ENCODE measurements at places on chromosomes 3 and 15. TPM values are rescaled to one million over a fixed set of nuclear protein-coding genes. Genes with fewer than 3 reads are reported as not detected.

Gene ARGFX
- not detected for total RNA-seq

Gene HTR3E
- not detected for total RNA-seq

Gene COL8A1
- not detected for total RNA-seq

Gene UROC1
- total RNA-seq: not detected

Gene FBXO40
- total RNA-seq: not detected

Gene TMEM158
- total RNA-seq: not detected

Gene FETUB
- not detected for total RNA-seq

Gene CPNE9
- total RNA-seq: 0.14 TPM

Gene TAGLN3
- 3.2 TPM for total RNA-seq

DNA sequence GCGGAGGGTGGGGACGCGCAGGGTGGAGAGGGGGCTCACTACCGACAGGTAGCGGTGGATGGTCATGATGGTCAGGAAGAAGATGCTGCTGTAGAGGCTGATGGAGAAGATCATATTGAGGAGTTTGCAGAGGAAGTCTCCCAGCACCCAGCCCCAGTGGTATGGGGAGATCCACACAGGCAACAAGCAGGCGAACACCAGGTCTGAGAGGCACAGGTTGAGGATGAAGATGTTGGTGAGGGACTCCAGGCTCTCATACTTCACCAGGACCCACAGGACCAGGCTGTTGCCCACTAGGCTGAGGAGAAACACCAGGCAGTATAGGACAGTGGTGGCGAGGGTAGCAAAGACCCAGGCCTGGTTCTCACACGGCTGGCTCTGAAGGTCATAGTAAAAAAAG is 5.8 kb downstream of the XCR1 start:
- H3K27me3 ChIP-seq: peaks cover 12% of the 10 kb centered on the region
- peaks cover 14% of the 10 kb centered on the region for H3K4me1 ChIP-seq
- no peaks in the 10 kb centered on the region for H3K36me3 ChIP-seq
- no peak for DNase-seq

GRCh38 chr3:113153499-113154107 is 57.8 kb upstream of the BOC start:
- H3K27ac ChIP-seq: no peak overlapping the region
- H3K4me1 ChIP-seq: no peaks in the 10 kb centered on the region
- no peaks in the 10 kb centered on the region for H3K27me3 ChIP-seq
- H3K36me3 ChIP-seq: no peaks in the 10 kb centered on the region
- H3K4me3 ChIP-seq: no peak overlapping the region

GRCh38 chr3:176939022-176939817 is 258.1 kb downstream of the TBL1XR1 start:
- peak; percentile 54 for DNase-seq
- H3K4me1 ChIP-seq: no peaks in the 10 kb centered on the region
- H3K4me3 ChIP-seq: no peak overlapping the region
- peaks cover 10% of the 10 kb centered on the region for H3K27me3 ChIP-seq

DNA sequence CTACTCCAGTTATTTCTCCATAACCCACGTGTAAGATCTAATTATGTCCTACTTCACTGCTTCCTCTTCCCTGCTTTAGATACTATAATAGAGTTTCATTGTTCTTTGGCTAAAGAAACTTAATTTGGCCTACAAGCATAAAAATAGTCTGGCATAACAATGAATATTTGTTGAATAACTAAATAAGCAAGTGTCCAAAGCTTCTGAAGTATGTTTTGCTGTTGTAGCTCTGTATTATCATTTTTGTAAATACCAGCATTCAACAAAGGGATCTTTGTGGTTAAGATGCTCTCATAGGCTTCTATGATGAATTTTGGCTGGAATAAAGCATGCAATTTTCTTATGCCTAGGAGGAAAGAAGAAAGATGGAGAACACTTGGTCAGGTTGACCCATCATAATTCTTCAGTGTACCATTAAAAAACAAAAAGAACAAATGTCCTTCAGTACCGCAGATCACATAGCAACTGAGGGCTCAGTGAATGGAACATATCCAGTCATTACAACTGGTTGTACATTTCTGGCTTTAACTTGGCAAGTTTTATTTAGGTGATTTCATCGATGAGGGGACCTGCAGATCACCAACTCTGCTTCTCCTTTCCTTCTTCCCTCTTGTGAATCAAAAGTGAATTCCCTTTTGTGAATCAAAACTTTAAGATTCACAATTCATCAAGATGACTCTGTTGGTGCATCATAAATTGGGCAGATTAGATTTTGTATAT is 465.9 kb upstream of the TGFBR2 start:
- no peak overlapping the region for H3K27ac ChIP-seq
- H3K4me1 ChIP-seq: no peaks in the 10 kb centered on the region
- no peak overlapping the region for H3K4me3 ChIP-seq
- DNase-seq: no peak

DNA sequence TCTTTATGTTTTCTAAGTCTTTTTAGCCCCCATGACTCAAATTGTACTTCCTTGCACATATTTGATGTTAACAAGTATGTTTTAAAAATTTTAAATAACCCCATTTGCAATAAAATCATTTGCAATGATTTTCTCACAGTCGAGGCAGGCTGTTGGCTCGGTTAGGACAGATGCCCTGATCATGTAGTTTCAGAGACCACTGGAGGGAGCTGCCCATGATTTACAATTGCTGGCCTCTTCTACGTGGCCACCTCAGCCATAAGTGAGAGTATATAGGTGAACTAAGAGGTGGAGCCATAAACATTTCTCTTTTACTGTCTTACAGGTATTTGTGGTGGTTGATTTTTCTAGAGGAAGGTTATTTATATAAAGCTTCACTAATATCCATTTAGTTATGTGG is 1.7 kb downstream of the DTWD1 start:
- H3K27me3 ChIP-seq: no peaks in the 10 kb centered on the region
- H3K36me3 ChIP-seq: peaks cover 28% of the 10 kb centered on the region
- no peak overlapping the region for H3K4me3 ChIP-seq
- no peak overlapping the region for H3K27ac ChIP-seq

DNA sequence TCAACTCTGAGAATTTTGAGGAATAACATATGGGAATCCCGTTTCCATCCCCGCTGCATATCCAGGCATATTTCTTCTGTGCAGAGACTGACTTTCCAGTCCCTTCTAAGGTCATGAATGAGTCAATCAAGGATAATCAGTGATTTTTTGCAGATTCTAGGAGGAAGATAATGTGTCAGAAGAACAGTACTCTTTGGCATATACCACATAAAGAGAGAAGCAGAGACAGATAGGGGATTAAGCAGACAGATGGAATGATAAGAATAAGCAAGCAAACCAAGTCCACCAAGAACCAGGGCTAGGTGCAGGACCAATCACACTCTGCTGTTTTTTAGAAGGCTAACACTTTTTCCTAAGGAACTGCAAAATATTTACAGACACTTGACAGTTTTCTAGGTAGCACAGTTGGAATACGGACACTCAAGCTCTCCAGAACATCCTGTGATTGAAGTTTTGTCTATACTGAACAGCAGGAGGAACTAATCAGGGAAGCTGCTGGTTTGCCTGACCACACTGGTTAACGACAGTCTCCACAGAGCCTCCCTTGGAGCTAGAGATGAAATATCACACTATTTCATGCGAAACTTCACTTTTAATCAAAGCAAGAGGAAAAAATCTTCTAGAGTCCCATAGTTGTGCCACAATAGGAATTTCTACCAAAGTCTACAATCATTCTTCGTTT is 450.0 kb upstream of the KCNMB2 start:
- no peaks in the 10 kb centered on the region for H3K27me3 ChIP-seq
- no peak for DNase-seq
- no peak overlapping the region for H3K27ac ChIP-seq
- no peak overlapping the region for H3K4me3 ChIP-seq

- DNase-seq: no peak
- no peaks in the 10 kb centered on the region for H3K27me3 ChIP-seq
- no peak overlapping the region for H3K4me3 ChIP-seq
- no peak overlapping the region for H3K27ac ChIP-seq
- H3K4me1 ChIP-seq: peaks cover 50% of the 10 kb centered on the region
- no peaks in the 10 kb centered on the region for H3K36me3 ChIP-seq
Observed at GRCh38 chr3:100072326-100073048, 41.8 kb downstream of the FILIP1L start.

DNA sequence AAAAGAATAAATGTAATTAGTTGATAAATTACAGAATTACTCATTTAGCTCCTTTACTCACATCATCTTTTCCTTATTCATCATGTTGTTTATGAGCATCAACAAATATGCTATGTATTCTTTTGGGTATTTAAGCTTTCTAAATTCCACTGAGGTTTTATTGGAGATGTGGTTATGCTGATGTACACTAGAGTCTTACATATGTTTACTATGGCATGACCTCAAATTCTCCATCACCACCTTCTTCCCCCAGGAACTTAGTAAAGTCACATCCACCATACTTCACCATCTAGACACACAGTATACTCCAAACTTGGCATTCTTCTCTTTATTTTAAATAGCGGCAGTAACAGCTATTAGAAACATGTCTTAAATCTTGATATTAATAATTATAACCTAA is 74.1 kb upstream of the MELTF start:
- peaks cover 20% of the 10 kb centered on the region for H3K36me3 ChIP-seq
- no peaks in the 10 kb centered on the region for H3K4me1 ChIP-seq
- no peak overlapping the region for H3K4me3 ChIP-seq

GRCh38 chr15:77599357-77599756 is 33.4 kb downstream of the LINGO1 start:
- H3K27ac ChIP-seq: no peak overlapping the region
- no peaks in the 10 kb centered on the region for H3K36me3 ChIP-seq
- H3K4me3 ChIP-seq: no peak overlapping the region
- no peaks in the 10 kb centered on the region for H3K4me1 ChIP-seq
- DNase-seq: no peak

DNA sequence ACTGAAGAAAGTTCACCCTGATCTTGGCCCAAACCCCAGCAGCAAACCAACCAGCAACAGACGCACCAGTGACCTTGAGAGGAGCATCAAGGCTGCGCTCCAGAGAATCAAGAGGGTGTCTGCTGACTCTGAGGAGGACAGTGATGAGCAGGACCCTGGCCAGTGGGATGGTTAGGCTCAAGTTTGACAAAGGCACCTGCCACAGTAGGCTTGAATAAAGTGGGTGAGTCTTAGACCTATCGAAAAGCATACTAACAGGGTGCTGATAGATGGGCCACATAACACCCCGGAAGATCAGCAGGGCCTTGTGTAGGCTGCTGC is 23.9 kb downstream of the WHAMM start:
- H3K27me3 ChIP-seq: no peaks in the 10 kb centered on the region
- peaks cover 29% of the 10 kb centered on the region for H3K4me1 ChIP-seq
- no peak for DNase-seq

- no peak for DNase-seq
- H3K4me1 ChIP-seq: no peaks in the 10 kb centered on the region
- H3K27me3 ChIP-seq: no peaks in the 10 kb centered on the region
- H3K4me3 ChIP-seq: no peak overlapping the region
Observed at GRCh38 chr15:62026487-62027262, 33.6 kb downstream of the VPS13C start.

DNA sequence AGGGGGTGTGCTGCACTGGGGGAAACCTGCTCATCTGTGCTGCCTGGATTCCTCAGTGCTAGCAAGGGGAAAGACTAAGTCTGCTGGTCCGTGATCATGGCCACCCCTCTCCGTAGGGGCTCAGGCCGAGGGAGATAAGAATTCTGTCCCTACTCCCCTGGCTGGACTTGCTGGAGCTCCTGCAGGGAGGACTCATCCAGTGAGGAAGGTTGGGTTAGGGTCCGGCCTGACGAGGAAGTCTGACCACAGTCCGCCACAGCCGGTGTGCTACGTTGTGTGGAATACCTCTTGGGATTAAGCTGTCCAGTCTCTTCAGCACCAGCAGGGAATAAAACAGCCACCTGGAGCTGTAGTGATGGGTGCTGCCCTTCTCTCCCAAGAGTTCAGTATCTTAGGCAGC is 1309.1 kb upstream of the CADM2 start:
- no peak overlapping the region for H3K4me3 ChIP-seq
- no peak overlapping the region for H3K27ac ChIP-seq
- H3K27me3 ChIP-seq: no peaks in the 10 kb centered on the region
- H3K4me1 ChIP-seq: no peaks in the 10 kb centered on the region

- H3K4me1 ChIP-seq: no peaks in the 10 kb centered on the region
- no peak for DNase-seq
- H3K27me3 ChIP-seq: no peaks in the 10 kb centered on the region
- H3K4me3 ChIP-seq: no peak overlapping the region
- no peak overlapping the region for H3K27ac ChIP-seq
Observed at GRCh38 chr3:73601481-73601880, 23.3 kb downstream of the PDZRN3 start.

- no peak for DNase-seq
- no peaks in the 10 kb centered on the region for H3K4me1 ChIP-seq
- no peak overlapping the region for H3K4me3 ChIP-seq
- peaks cover 4% of the 10 kb centered on the region for H3K27me3 ChIP-seq
- no peaks in the 10 kb centered on the region for H3K36me3 ChIP-seq
Observed at GRCh38 chr3:57184526-57184925, 15.3 kb downstream of the HESX1 start.

GRCh38 chr3:170244576-170244975 is 22.4 kb downstream of the PRKCI start:
- no peaks in the 10 kb centered on the region for H3K27me3 ChIP-seq
- H3K4me1 ChIP-seq: peaks cover 13% of the 10 kb centered on the region
- no peak overlapping the region for H3K4me3 ChIP-seq
- no peak for DNase-seq
- H3K36me3 ChIP-seq: peaks cover 26% of the 10 kb centered on the region

- H3K36me3 ChIP-seq: no peaks in the 10 kb centered on the region
- no peak for DNase-seq
- no peaks in the 10 kb centered on the region for H3K27me3 ChIP-seq
- no peak overlapping the region for H3K27ac ChIP-seq
- no peak overlapping the region for H3K4me3 ChIP-seq
Observed at GRCh38 chr3:166274351-166275023, 437.3 kb upstream of the BCHE start.
